Activated T-cell treated with anti-CD3 and anti-CD28 coated beads, Interleukin-2, amount 50 U/mL, for 72 hours (primary cell): ENCODE measurements at places on chromosomes 1 and 21. TPM values are rescaled to one million over a fixed set of nuclear protein-coding genes. Genes with fewer than 3 reads are reported as not detected.

GCSAML gene
- total RNA-seq = 0.14 TPM

DNA sequence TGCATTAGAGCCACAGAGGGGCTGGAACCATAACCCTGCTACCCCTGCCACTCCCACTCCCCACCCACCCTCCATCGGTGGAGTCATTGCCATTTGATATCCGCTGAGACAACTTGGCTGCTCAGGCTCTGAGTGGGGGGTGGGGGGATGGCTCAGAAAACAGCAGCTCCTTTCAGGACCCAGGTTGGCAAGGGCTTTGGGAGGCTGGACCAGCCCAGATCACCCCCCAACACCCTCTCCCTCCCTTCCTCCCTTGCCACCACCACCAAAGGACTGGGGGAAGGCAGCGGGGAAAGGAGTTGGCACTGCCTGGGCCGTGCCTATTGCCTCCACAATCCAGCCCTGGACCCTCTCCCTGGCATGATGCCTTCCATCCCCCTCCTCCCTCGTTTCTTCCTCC lies 1.7 kb downstream of the KCNJ10 start:
- DNase-seq = no peak

SPRTN gene
- total RNA-seq = 9.6 TPM

DNA sequence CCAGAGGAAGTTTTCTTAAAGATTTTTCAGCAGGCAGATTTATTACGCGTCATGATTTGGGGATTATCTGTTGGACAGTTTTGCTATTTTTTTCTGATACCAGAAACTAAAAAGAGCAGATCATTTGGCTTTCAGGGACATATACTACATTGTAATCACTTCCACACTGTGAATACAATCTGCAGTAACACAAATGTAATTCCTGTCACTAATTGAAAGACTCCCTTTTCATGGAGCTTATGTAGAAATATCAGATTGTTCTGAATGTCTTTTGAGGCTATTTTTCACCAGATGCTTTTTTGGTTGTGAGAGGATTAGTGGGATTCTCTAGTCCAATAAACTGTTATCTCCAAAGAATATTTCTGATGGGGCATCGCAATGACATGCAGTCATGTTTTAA lies 464.2 kb downstream of the DISC1 start:
- no peak for DNase-seq

OR2L3 gene
- not detected for total RNA-seq

GRCh38 chr21:44344541-44345183 lies 5.5 kb upstream of the CFAP410 start:
- no peak for DNase-seq

FAM72B gene
- 58.1 TPM for total RNA-seq

GRCh38 chr1:26072305-26072704 lies 4.9 kb upstream of the TRIM63 start:
- DNase-seq = no peak

S100A5 gene
- total RNA-seq = 4.4 TPM

GRCh38 chr1:193216920-193217319 lies 30.5 kb upstream of the B3GALT2 start:
- no peak for DNase-seq

OLIG2 gene
- not detected for total RNA-seq

- DNase-seq = no peak
Measured at GRCh38 chr1:16244650-16245285, 7.8 kb upstream of the CPLANE2 start.

RNF187 gene
- 339 TPM for total RNA-seq

- DNase-seq = no peak
Measured at GRCh38 chr1:35264035-35264434, 4.5 kb upstream of the ZMYM4 start.

DNA sequence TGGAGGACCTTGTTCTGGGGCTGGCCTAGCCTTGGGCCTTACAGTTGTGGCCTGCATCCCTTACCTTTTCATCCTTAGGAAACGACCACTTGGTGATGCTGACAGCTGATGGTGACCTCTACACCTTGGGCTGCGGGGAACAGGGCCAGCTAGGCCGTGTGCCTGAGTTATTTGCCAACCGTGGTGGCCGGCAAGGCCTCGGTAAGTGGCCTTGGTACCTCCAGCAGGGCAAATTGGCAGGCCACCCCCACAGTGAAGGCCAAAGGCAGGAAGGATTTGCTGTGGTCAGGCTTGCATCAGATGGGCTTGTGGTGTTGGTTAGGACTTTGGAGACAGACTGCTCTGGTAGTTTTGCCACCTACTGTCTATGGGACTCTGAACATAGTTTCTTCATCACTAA lies 17.7 kb upstream of the TRNAU1AP start:
- no peak for DNase-seq

RAB7B gene
- total RNA-seq = not detected
